ENCODE measurements at places on chromosomes 5 and 9.

GRCh38 chr9:95313010-95313498 is 4.5 kb downstream of the FANCC start:
- peak overlapping the region; percentile 58 for H3K4me3 ChIP-seq
- peaks cover 4% of the 10 kb centered on the region for H3K36me3 ChIP-seq
- H3K27me3 ChIP-seq = no peaks in the 10 kb centered on the region
- H3K27ac ChIP-seq = no peak overlapping the region
- peaks cover 14% of the 10 kb centered on the region for H3K4me1 ChIP-seq

DNA sequence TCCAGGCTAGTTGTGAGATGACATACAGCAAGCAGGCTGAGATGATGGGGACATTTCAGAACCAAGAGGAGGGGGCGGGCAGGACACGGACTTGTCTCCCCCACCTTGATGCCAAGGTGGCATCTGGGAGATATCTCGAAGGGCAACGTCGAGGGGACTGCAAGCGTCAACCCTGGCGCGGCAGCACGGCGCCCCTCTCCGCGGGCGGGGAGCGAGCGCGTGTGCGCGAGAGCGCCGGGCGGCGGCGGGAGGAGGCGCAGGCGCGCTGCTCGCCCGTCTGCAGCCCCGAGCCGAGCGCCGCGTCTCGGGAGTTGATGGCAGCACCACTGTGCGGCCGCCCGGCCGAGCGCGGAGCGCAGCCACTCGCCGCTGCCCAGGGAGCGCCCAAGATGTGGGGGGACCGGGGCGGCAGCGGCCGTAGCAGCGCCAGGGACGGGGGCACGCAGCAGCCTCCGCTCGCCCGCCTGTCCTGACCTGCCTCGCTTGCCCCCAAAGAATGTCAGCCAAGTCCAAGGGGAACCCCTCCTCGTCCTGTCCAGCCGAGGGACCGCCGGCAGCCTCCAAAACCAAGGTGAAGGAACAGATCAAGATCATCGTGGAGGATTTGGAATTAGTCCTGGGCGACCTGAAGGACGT is at the start of gene PRR16:
PRR16 (plus strand) TSS at position 310 of the 636 bp plus-strand sequence.
- H3K27ac ChIP-seq = no peak within 1 kb of the TSS
- H3K4me3 ChIP-seq = peak within 1 kb of the TSS; percentile 80
- H3K4me1 ChIP-seq = peaks cover 2% of the 10 kb centered on the region
- H3K36me3 ChIP-seq = no peaks in the 10 kb centered on the region

DNA sequence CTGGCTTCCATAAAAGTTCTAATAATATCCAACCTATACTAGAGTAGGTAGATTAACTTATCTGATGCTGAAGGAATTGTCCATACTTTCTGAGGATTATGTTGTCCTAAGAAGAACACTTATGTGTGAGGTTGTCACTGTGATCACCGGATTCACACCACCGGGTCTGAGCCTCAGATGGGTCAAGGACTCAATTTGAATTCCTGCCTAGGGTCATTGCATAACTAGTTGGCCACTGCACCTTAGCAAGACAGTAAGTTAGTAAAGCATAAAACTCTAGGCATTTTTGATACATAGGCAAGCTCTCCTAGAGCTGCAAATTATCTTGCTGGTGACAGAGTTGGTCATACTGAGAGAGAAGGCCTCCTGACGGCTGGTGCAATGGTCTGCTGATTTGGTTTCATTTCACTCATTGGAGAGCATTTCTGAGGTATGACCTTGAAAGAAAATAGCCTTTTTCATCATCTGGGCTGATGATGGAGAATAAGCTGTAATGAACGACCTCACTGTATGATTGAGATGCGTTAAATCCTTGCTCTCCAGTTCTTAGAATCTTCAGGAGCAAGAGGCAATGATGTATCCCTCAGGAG is 72.0 kb upstream of the CKMT2 start:
- H3K27ac ChIP-seq = no peak overlapping the region
- DNase-seq = no peak
- no peak overlapping the region for H3K4me3 ChIP-seq
- H3K36me3 ChIP-seq = no peaks in the 10 kb centered on the region
- H3K4me1 ChIP-seq = peaks cover 10% of the 10 kb centered on the region
- H3K27me3 ChIP-seq = no peaks in the 10 kb centered on the region

DNA sequence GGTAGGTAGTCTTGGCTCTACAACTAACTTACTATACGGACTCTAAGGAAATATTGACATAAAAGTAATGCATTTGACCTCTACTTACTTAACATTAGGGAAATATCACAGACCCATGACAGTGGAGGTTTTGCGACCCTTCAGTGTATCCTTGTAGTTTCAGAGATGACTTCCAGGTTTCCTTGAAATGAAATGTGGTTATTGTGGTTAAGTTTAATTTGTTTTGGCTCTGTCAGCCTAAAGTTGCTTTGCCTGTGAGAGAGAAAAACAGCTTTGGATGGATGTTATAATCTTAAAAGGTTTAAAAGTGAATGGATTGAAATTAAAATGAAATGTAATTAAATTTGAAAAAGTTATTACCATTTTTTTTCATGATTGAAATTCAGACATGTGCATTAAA is 42.9 kb downstream of the LRRTM2 start:
- H3K27ac ChIP-seq = no peak overlapping the region
- H3K4me3 ChIP-seq = no peak overlapping the region
- no peaks in the 10 kb centered on the region for H3K27me3 ChIP-seq
- peaks cover 6% of the 10 kb centered on the region for H3K4me1 ChIP-seq
- H3K36me3 ChIP-seq = peaks cover 5% of the 10 kb centered on the region

GRCh38 chr9:127919253-127919815 is 2.5 kb upstream of the ST6GALNAC4 start:
- H3K27ac ChIP-seq = peak overlapping the region; percentile 81
- peak overlapping the region; percentile 31 for H3K4me3 ChIP-seq
- H3K4me1 ChIP-seq = peaks cover 27% of the 10 kb centered on the region
- DNase-seq = no peak
- no peaks in the 10 kb centered on the region for H3K27me3 ChIP-seq
- H3K36me3 ChIP-seq = no peaks in the 10 kb centered on the region

DNA sequence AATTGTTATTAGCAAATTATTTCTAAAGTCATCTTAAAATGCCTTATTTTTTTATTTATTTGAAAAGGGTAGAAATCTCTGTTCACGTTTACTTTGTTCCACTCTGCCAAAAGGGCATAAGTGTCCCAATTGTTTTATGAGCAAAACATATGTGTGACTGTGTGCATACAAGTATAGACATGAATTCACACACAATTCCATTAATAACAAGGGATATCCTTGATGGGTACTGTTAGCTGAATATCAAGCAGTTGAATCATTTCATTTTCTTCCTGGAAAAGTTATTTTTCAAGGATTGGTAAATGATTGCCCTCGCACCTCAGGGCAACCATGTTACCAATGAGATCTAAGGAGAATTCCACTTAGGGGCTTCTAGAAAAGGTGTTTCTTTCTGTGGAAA is 92.1 kb upstream of the TAF11L2 start:
- no peak overlapping the region for H3K4me3 ChIP-seq
- H3K4me1 ChIP-seq = no peaks in the 10 kb centered on the region
- no peak overlapping the region for H3K27ac ChIP-seq
- no peaks in the 10 kb centered on the region for H3K27me3 ChIP-seq
- DNase-seq = no peak

GRCh38 chr9:110148384-110148783 is 59.6 kb downstream of the C9orf152 start:
- no peaks in the 10 kb centered on the region for H3K36me3 ChIP-seq
- H3K4me1 ChIP-seq = peaks cover 42% of the 10 kb centered on the region
- H3K27me3 ChIP-seq = no peaks in the 10 kb centered on the region
- no peak for DNase-seq

GRCh38 chr9:77094150-77094549 is 74.7 kb downstream of the FOXB2 start:
- DNase-seq = no peak
- no peaks in the 10 kb centered on the region for H3K4me1 ChIP-seq
- no peak overlapping the region for H3K27ac ChIP-seq
- peaks cover 25% of the 10 kb centered on the region for H3K27me3 ChIP-seq

DNA sequence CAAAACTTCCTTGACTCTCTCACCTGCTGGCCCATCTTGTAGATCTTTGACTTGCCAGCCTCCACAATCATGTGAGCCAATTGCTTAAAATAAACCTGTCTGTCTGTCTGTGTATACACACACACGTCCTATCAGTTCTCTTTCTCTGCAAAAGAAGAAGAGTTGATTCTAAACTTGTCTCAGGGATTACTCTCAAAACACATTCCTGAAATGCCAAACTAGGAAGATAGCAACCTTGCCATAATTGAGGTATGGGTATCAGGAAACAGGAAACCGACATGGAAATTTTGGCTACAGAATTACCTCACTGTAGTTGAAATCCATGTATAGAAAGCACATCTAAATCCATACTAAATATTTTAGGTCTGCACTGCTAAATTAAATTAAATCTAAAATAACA is 483.4 kb downstream of the PLK2 start:
- peaks cover 6% of the 10 kb centered on the region for H3K27me3 ChIP-seq
- no peak overlapping the region for H3K4me3 ChIP-seq
- no peak overlapping the region for H3K27ac ChIP-seq
- H3K4me1 ChIP-seq = no peaks in the 10 kb centered on the region

DNA sequence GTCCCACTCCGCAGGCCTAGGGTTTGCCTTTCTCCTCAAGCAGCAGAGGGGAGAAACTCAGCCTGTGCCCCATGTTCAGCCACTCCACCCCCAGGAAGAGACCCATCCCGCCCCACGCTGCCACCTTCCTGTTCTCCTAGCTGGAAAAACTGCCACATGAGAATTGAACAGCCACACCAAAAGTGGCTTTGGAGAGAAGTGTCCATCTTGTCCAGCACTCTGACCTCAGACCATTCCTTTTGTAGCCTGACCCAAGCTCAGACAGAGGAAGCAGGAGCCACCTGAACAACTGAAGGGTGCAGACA is 8.3 kb upstream of the SLC25A48 start:
- peaks cover 9% of the 10 kb centered on the region for H3K4me1 ChIP-seq
- H3K4me3 ChIP-seq = no peak overlapping the region
- no peak for DNase-seq
- peaks cover 31% of the 10 kb centered on the region for H3K27me3 ChIP-seq

- peaks cover 4% of the 10 kb centered on the region for H3K36me3 ChIP-seq
- H3K27me3 ChIP-seq = peaks cover 22% of the 10 kb centered on the region
- H3K27ac ChIP-seq = no peak overlapping the region
- no peak overlapping the region for H3K4me3 ChIP-seq
- H3K4me1 ChIP-seq = peaks cover 8% of the 10 kb centered on the region
- DNase-seq = no peak
Measured at GRCh38 chr5:133402775-133403174, 209.6 kb downstream of the FSTL4 start.

DNA sequence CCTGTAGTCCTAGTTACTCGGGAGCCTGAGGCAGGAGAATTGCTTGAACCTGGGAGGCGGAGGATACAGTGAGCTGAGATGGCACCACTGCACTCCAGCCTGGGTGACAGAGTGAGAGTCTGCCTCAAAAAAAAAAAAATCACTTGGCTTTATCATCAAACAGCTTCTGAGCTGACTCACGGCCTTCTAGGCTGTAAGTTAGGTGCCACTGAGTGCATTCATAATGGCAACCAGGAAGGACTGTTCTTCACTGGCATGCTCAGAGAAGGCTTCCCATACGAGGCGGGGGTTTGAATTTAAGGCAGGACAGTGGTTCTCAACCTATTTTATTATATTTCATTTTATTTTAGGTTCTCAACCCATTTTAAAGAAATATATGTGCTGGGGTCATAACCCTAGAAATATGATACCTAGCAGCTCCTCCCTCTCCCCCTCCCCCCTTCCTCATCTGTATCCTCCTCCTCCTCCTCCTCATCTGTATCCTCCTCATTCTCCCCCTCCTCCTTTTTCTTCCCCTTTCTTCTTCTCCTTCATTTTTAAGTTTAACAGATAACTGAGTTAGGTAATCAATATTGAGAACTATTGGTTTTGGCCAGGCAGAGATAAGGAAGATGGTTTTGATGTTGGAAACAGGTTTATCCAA is 19.0 kb upstream of the LHFPL2 start:
- no peaks in the 10 kb centered on the region for H3K36me3 ChIP-seq
- H3K4me1 ChIP-seq = peaks cover 2% of the 10 kb centered on the region
- no peak overlapping the region for H3K27ac ChIP-seq
- peaks cover 18% of the 10 kb centered on the region for H3K27me3 ChIP-seq
- no peak for DNase-seq
- H3K4me3 ChIP-seq = no peak overlapping the region
